ENCODE measurements at places on chromosomes 7 and 10.

- DNase-seq, result no peak
Measured at GRCh38 chr10:62058476-62058875, 157.0 kb downstream of the ARID5B start.

GRCh38 chr7:16594676-16595075 lies 50.9 kb downstream of the ANKMY2 start:
- DNase-seq, result no peak

- DNase-seq, result no peak
Measured at GRCh38 chr7:127254163-127254684, 1.5 kb upstream of the GRM8 start.

DNA sequence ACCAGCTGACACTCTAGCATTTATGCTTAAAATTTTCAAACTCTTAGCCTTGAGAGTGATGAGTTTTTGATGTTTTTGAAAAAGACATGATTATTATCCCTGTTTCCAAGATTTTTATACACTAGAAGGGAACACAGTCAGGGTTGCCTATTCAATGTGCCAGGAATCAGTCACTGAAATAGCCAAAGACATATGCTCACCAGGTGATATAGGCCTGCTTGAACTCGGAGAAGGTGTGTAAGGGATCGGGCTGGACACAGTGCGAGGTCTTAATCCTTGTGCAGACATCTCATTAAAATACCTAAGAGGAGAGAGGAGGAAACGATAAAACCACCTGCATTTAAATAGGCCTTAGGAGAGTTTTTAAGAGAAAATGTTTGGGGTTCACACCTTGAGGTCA lies 51.0 kb upstream of the MRLN start:
- DNase-seq, result no peak

All from stimulated activated CD4-positive, alpha-beta T cell treated with anti-CD3 and anti-CD28 coated beads, Interleukin-4, amount 100 ng/mL, for 24 hours (primary cell).